ENCODE measurements at places on chromosomes 1 and 21. TPM values are rescaled to one million over a fixed set of nuclear protein-coding genes. Genes with fewer than 3 reads are reported as not detected.

- H3K4me3 ChIP-seq = no peak overlapping the region
- H3K36me3 ChIP-seq = no peaks in the 10 kb centered on the region
- DNase-seq = no peak
Observed at GRCh38 chr1:201634261-201634660, 95.3 kb downstream of the NAV1 start.

DNA sequence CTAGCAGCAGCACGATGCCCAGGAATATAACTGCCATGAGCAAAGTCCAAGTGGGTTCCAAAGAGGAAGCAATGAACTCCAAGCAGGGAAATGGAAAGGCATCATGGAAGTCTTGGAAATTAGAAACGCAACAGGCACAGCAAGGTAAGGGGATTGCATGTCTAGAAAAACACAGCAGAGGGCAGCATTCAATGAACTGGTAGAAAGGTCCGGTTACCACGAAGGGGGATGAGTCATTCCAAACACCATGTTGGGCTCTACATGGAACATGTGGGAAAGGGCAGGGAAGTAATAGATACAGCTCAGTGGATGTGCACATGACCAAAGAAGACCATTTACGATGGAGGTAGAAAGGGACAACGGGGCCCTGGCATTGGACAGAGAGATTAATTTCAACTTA is 36.4 kb downstream of the RXRG start:
- no peak overlapping the region for H3K4me3 ChIP-seq
- DNase-seq = peak; percentile 32
- peaks cover 4% of the 10 kb centered on the region for H3K4me1 ChIP-seq

GRCh38 chr1:210311726-210312493 is 16.8 kb upstream of the HHAT start:
- H3K27ac ChIP-seq = peak overlapping the region; percentile 69
- no peaks in the 10 kb centered on the region for H3K36me3 ChIP-seq
- peaks cover 10% of the 10 kb centered on the region for H3K4me1 ChIP-seq
- no peaks in the 10 kb centered on the region for H3K27me3 ChIP-seq

DNA sequence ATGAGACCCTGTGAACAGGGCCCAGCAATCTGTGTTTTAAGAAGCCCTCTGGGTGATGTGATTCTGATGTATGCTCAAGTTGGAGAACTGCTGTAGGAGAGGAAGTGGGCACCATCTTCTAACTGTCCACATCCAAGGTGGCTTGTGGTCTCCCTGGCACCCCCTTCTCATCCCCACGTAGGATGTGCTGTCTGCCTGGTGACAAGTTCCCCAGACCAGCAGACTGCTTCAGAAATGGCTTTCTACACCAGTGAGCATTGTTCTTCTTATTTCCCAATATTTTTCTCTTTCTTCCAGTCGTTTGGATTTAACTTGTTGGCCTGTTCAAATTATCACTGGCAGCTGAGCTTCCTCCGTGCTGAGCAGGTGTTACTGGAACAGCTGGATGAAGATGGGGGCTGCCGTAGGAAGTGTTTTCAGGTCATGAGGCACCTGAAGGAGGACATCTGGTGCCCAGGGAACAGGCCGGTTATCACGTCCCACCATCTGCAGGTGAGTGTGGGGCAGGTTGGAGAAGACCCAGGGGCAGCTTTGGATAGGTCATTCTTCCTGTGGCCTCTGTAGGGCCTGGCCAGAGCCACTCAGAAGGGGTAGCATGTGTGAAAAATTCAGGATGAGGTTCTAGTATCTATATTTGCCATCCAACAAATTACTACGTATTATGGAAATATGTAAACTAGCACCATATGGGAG is 16.8 kb downstream of the MAB21L3 start:
- no peaks in the 10 kb centered on the region for H3K36me3 ChIP-seq
- no peak overlapping the region for H3K4me3 ChIP-seq
- no peak overlapping the region for H3K27ac ChIP-seq

The INSRR gene
- 0.40 TPM for total RNA-seq

DNA sequence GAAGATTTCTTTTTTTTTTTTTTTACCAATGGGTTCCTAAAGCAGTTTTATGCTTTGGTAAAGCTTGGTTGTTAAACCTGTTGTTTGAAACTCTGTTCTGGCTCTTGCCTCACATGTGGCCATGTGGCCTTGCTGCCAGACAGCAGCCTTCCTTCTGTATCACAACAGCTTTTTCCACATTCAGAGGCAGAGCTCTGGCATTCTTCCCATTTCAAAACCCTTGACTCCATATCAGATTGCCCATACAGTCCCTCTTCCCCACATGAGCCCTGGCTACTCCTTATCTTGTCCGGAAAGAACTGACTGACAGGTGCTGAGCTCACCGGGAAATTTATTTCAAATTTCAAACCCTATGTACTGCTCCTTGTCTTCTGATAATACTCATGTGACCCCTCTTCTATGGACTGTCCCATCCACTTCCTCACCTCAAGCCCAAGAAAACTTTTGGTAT is 38.5 kb upstream of the LAX1 start:
- no peak for DNase-seq
- peaks cover 56% of the 10 kb centered on the region for H3K36me3 ChIP-seq
- no peak overlapping the region for H3K4me3 ChIP-seq
- H3K27ac ChIP-seq = no peak overlapping the region
- H3K27me3 ChIP-seq = no peaks in the 10 kb centered on the region

DNA sequence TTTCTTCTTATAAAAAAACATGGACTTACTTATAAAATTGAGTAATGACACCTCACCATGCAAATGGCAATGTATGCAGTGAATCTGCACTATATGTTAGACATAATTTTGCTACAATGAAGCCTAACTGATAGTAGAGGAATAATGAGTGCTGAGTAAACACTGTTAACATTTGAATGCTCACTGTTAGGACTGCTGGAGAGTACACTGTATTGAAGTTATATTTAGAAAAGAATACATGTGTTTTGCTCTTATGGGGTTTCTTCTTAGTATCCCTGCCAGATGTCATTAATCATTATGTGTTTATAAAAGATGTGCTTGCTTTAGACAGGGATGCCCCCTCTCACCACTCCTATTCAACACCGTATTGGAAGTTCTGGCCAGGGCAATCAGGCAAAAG is 111.1 kb upstream of the ZP4 start:
- H3K4me3 ChIP-seq = no peak overlapping the region
- no peak for DNase-seq
- H3K27me3 ChIP-seq = no peaks in the 10 kb centered on the region

The CD53 gene
- total RNA-seq = 18.4 TPM

GRCh38 chr1:81220614-81221071 is 580.1 kb upstream of the ADGRL2 start:
- H3K36me3 ChIP-seq = no peaks in the 10 kb centered on the region
- no peak overlapping the region for H3K27ac ChIP-seq
- no peaks in the 10 kb centered on the region for H3K4me1 ChIP-seq
- no peaks in the 10 kb centered on the region for H3K27me3 ChIP-seq
- H3K4me3 ChIP-seq = no peak overlapping the region

DNA sequence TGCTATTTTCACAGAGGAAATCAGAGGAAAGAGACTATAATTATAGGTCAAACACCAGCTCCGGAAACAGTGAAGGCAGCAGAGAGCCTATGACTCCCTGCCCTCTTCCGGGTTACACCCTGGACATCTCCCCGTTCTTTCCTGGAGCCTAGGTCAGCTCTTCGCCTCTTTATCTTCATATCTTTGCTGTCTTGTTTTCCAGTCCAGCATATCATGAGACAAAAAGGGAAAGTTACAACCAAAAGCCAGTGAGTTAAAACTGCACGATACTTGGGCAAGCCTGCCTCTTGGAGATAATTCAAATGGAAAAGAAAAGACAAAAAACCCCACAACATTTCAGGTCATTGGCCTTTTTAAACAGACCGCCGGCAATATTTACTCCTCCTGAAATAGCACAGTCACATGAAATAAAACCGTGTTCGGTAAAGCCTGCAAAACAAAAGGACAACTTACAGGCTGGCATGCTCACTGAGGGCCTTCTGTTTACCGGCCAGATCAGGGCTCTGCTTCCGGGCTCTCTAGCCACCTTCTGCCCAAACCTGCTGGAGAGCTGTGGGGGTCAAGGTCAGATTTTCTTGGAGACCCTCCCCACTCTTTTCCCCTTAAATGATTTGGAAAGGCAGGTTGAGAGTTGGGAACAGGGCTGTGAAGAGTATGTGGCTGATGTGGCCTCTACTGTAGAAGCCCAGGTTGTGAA is 42.8 kb upstream of the PPP2R5A start:
- H3K4me3 ChIP-seq = no peak overlapping the region
- no peak overlapping the region for H3K27ac ChIP-seq
- H3K27me3 ChIP-seq = no peaks in the 10 kb centered on the region
- DNase-seq = no peak
- no peaks in the 10 kb centered on the region for H3K36me3 ChIP-seq

Data from spinal cord (tissue), 10 donors.